Mesendoderm (in vitro differentiated cells): ENCODE measurements at places on chromosomes 6 and 20.

GRCh38 chr20:33842346-33842745, 31.2 kb downstream of the CHMP4B start:
- DNase-seq, result no peak

- DNase-seq, result peak; percentile 22
Observed at GRCh38 chr6:124389127-124389526, 573.1 kb upstream of the RNF217 start.

- DNase-seq, result peak; percentile 22
Observed at GRCh38 chr20:55882910-55883309, 122.4 kb downstream of the CBLN4 start.

DNA sequence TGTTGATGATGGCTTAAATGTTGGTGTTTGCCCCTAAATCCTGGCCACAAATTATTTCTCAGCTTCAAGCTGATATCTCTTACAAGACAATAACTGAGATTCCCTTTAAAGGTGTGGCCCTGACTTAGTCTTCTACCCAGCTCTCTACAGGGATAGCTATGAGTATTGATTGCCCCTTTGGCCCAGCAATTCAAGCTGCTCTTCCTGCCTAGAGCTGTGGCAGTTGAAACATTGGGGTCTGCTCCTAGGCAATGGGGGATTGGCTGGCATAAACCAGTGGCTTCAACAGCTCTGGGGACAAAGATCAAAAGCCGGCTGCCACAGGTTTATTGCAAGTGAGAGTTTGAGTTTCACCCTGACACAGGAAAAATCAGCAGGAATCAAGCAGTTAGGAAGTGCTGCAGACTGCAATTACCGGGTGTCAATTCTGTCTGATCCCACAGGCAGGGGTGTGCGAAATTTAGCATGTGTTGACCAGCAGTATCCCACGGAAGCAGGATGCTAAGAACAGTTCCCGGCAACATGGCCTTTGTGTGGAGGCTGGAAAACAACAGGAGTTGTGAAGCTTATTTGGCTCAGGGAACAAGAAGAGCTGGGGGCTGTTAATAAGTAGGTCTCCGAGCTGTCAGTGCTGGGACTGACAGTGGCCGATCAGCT, 66.2 kb upstream of the IYD start:
- DNase-seq, result peak; percentile 81

DNA sequence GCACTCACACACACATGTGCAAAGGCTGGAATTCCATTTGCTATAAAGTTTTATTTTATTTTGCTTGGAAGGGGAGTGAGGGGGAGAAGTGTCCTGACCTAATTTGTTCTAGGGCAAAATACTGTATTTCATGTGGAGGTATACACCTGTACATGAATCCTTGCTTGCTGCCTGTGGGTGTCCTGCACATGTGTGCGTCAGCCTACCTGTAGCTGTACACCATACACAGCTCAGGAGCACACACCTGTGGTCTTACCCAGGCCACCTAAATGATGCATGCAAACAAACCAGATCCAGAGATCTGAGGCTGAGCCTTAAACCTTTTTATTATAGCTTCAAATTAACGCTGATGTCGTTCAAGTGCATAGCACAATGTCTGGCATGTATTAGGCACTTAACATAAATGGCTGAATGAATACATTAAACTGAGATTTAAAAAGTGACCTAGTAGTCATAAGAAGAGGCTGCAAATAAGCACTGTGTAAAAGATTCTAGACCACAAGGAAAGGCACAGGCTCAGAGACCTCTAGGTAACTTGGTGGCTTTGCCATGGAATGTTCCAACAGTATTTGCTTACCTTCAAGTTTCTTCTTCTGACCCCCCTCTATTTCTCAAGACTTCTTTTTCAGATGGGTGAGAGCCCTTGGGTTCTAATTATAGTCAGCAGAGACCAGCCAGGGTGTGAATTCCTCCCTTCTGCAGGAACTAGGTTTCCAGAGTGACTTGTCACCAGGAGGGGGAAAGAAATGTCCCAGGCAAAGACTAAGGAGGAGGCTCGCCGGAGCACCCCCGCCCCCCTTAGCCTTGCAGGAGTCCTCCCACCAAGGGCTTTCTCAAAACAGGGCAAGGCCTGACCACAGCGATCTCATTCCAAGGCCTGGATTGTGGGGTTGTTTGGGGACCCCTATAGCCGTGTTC, 13.4 kb downstream of the FOXC1 start:
- peak; percentile 73 for DNase-seq

GRCh38 chr20:61584851-61585250, 332.8 kb downstream of the CDH4 start:
- peak; percentile 23 for DNase-seq
